ENCODE measurements at places on chromosomes 7 and 10.

DNA sequence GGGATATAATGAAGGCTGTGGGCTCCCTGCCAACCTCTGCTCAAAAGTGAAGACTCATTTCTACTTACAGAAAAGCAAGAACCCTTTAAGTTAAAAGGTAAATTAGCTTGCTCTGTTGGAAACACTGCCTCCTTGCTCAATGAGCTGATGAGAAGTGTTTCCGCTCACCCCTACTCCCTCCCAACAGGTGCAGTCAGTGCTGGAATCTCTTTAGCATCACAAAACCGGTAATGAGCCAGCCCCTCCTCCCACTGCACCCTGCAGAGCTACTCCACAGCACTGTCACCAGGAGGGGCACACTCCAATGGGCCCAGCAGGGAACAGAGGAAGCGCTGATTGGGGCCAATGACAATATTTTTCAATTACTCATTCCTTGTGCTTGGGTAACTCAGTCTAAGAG, 262.5 kb downstream of the TCERG1L start:
- no peak for DNase-seq

DNA sequence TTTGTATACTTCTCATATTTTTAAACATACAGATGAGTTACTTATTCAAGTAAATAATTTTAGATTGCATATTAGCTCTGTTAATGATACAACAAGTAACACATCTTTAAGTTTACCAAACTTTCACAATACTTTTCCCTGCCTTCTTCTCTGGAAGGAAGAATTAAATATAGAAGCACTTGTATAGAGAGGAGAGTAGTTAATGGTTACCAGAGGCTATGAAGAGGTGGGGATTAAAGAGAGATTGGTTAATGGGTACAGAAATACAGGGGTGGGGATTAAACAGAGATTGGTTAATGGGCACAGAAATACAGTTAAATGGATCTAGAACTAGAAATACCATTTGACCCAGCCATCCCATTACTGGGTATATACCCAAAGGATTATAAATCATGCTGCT, 20.0 kb upstream of the UCN3 start:
- no peak for DNase-seq

- no peak for DNase-seq
Observed at GRCh38 chr10:107144490-107144889, 20.0 kb downstream of the SORCS1 start.

- DNase-seq: no peak
Observed at GRCh38 chr10:46328853-46329689, 42.3 kb downstream of the ANTXRL start.

DNA sequence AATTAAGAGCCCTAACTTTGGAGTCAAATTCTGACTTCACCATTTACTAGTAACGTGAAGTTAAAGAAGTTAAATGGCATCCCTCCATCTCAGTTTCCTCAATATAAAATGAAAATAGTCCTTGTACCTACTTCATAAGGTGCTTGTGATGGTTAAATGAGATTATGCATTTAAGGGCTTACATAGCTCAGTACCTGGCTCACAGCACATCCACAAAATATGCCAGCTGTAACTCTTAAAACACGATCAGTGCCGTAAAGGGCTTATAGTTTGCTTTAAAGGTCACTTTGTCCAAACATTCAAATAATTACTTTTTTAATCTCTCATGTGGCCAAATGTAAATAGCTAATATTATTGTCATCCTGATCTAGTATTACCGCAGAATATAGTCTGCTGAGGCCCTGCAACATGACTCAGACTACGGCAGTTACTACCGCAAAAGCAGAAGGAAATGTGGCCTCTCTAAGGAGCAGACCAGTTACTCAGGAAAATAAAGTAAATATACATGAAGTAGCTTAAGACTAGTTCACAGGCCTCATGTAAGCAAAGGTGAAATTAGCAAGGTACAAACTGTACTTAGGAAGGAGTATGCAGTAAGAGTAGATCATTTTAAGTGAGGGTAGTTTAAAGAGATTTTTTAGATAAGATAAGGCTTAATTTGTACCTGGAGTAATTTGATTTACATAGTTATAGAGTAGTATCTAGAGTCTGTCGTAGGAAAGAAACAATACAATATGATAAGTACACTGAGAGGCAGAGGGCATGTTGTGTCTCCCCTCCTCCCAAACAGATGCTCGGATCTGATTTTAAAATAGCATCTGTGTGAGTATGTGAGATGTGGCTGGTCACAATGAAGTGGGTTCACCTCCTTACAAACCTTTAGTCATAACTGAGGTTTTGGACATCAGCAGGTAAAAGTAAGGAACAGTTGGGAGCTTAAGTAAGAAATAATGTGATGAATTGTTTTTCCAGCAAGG, 13.1 kb downstream of the CASP2 start:
- DNase-seq: no peak

DNA sequence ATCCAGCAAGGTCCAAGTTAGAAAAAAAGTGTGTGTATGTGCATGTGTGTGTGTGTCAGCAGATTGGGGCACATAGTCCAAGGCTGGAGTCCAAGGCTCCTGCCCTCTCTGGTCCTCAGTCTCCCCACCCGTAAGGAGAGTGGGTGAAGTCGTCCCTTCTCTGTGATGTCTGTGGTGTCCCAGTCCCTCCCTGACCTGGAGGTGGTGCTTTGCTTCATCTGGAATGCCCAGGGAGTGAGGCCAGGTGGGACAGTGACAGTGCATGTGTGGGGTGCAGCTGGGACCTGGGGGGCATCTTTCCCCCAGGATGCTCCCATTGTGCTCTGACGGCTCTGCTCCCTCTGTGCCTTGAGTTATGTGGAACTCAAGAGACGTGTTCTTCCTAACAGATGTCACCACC, 18.0 kb downstream of the AQP1 start:
- DNase-seq: no peak

- no peak for DNase-seq
Observed at GRCh38 chr7:75925717-75926435, 10.9 kb downstream of the POR start.

DNA sequence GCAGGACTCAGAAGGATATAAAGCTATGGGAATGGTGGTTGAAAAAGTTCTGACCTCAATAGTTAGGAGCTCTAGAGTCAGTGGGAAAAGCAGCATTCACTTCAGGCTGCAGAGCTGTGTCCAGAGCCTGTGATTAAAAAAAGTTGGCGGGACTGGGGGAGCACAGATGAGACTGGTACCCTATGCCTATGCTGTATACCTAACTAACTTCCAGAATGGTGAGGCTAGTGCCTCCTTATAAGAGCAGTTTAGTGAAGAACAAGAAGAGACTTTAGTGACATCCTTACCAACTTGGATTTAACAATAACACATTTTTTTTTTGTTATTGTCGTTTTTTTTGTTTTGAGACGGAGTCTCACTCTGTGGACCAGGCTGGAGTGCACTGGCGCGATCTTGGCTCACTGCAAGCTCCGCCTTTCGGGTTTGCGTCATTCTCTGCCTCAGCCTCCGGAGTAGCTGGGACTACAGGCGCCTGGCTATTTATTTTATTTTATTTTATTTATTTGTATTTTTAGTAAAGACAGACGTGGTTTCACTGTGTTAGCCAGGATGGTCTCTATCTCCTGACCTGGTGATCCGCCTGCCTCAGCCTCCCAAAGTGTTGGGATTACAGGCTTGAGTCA, 6.6 kb upstream of the ZNF282 start:
- no peak for DNase-seq

- no peak for DNase-seq
Observed at GRCh38 chr10:130244031-130244927, 108.1 kb downstream of the GLRX3 start.

GRCh38 chr7:152462995-152463708, 27.3 kb upstream of the KMT2C start:
- no peak for DNase-seq

DNA sequence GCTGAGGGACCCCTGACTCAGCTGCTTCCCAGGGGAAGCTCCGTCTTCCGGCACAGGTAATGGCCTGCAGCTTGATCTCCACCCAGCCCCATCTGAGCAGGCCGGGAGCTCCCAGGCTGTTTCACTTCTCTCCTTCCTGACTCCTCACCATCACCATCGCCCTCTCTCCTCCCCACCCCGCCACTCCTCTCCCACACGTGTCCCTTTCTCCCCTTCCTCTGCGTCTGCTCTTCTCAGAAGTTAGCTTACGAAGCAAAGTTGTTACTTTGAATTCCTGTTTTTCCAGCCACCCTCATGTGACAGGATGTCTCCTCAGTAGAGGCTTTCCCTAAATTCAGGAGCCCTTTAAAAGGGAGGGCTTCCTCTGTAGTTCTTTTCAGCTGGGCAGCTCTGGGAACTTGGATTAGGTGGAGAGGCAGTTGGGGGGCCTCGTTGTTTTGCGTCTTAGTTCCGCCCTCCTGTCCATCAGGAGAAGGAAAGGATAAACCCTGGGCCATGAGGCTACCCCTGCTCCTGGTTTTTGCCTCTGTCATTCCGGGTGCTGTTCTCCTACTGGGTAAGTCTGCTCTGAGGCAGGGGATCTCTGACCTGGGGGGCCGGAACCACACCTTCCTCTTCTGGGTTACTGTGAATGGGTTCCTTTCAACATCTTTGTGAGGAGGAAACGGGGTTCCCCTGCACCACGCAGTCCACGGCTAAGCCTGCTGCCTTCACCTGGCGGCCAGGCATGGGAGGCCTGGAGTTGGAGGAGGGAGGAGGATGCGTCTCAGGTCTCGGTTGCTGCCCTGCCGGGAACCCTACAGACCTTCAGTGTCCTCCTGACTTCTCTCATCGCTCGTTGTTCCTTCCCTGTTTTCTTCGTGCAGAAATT, at the start of gene MRC1:
TSS of gene MRC1 (plus strand) at position 378 of the 871 bp plus-strand sequence. CDS start at position 496, 118 bp downstream.
- no peak for DNase-seq

DNA sequence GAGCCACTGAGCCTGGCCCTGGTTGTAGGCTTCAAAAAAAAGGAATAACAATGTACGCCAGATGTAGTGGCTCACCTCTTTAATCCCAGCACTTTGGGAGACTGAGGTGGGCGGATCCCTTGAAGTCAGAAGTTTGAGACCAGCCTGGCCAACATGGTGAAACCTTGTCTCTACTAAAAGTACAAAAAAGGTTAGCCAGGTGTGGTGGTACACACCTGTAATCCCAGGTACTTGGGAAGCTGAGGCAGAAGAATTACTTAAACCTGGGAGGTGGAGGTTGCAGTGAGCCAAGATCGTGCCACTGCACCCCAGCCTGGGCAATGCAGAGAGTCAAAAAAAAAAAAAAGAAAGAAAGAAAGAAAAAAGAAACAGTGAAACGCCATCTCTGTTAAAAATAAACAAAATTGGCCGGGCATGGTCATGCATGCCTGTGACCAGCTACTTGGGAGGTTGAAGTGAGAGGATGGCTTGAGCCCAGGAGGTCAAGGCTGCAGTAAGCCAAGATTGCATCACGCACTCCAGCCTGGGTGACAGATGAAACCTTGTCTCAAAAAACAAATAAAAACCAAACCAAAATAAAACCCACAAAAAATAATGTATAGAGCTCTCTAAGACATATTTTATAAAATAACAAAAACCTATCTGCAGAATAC, 4.7 kb upstream of the KLHDC10 start:
- DNase-seq: no peak

- DNase-seq: peak; percentile 32
Observed at GRCh38 chr7:116499168-116500077, at the start of gene CAV2. TSS of gene CAV2 (plus strand) at chr7:116499738. CDS start at chr7:116499782, 44 bp downstream.

DNA sequence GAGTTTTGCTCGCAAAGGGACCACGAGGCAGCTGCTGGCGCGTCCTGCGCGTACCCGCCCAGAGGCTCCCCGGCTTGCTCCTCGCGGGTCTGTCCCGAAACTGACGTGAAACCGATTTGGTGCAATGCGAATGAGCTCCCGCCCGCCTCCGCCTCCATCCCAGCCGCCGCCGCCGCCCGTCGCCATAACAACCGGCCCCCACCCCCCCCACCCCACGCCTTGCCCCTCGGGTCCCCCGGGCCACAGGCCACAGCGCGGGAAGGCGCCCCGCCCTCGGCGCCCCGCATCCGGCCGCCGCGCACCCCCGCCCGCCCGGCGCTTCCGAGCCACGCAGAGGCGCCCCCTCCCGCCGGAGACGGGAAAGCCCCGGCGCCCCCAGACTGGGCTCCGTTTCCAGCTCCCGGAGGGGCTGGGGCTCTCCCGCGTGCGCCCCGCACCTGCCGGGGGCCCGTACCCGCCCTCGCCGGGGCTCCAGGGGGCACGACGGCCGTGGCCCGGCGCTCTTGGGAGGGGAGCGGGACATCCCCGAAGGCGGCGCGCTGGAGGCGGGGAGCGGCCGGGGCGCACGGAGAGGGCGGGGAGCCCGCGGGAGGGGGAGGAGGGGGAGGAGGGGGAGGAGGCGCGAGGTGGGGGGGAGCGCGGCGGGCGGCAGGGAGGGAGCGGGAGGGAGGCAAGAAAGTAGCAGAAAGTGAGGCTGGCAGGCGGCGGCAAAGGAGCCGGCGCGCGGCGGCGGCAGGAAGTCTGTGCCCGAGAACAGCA, at the start of gene CAMK1D:
TSS of gene CAMK1D (plus strand) at position 678 of the 759 bp plus-strand sequence.
- DNase-seq: peak; percentile 86

GRCh38 chr10:116848032-116848943, 1.0 kb upstream of the ENO4 start:
- DNase-seq: no peak

DNA sequence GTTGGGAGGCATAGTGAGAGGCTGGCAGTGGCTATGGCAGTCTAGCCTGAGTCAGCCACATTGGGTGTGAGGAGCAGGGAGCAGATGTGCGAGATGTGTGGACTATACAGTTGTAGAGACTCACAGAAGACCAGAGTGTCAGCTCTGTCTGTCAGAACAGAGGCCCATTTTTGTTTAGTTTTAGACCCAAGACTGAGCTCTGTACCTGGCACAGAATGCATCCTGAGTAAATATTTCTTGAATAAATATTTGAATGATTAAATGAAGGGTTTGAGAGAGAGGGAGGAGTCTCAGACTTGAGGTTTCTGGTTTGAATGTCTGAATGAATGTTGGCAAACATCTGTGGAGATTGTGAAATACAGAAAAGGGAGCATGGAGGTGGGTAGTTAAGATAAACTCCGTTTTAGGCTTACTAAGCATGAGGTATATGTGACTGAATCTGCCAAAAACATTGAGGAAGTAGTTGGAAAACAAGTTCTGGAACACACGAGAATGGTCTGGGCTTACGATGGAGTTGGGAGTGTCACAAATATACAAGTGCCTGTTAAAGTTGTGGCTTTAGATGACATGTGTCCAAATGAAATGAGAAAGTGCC, 3.6 kb downstream of the SEC23IP start:
- no peak for DNase-seq

- DNase-seq: no peak
Observed at GRCh38 chr7:140562926-140563481, 77.6 kb downstream of the DENND2A start.

DNA sequence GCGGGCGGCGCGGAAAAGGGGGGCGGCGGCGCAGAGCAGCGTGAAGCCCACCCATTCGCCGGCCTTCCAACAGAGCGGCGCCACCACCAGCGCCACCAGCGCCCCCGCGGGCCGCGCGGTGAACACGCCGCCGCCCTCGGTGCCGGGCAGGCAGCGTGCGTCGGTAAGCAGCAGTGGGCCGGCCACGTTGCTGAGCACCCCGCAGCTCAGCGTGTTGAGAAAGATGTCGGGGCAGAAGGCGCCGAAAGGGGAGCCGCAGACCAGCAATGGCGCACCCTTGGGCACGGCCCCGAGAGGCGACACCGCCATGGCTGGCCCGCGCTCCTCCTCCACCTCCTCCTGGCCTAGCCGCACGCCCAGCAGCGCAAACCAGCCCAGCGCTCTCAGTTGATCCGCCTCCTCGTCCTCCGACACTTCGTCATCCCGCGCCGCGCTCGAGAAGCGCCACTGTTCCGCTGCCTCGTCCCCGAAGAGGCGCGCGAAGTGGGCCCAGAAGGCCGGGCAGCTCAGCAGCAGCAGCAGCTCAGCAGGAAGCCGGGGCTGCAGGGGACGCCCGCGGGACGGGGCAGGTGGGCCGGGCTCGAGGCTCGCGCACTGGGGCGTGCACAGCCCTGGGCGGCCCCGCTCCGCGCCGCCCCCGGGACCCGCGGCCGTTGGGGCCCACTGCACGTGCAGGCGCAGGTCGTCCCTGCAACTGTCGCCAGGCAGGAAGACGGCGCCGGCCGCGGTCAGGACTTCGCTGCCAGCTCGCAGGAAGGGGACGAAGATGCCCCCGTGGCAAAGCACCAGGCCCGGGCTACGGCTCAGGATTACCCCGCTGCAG, 623 bp downstream of the TYSND1 start:
- DNase-seq: peak; percentile 73
